Kidney capillary endothelial cell (primary cell): ENCODE measurements at places on chromosomes 3 and 15.

- DNase-seq = no peak
Measured at GRCh38 chr3:50609071-50609762, 2.4 kb downstream of the CISH start.

DNA sequence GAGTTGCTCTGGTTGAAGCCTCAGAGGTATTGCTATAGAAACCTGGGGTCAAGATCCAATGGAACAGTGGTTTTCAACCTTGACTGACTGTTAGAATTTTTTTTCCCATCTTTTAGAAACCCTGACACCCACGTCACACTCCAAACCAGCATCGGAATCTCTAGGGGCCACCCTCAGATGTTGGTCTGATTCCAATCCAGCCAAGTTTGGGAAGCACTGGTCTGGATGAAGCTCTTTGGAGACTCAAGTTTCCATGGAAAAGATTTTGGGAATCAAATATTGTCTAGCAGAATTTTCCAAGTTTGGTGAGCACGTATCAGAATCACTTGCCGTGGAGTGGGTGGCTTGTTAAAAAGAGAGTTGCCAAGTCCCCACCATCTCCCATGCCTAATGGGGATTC lies 103.8 kb downstream of the THSD4 start:
- DNase-seq = no peak

DNA sequence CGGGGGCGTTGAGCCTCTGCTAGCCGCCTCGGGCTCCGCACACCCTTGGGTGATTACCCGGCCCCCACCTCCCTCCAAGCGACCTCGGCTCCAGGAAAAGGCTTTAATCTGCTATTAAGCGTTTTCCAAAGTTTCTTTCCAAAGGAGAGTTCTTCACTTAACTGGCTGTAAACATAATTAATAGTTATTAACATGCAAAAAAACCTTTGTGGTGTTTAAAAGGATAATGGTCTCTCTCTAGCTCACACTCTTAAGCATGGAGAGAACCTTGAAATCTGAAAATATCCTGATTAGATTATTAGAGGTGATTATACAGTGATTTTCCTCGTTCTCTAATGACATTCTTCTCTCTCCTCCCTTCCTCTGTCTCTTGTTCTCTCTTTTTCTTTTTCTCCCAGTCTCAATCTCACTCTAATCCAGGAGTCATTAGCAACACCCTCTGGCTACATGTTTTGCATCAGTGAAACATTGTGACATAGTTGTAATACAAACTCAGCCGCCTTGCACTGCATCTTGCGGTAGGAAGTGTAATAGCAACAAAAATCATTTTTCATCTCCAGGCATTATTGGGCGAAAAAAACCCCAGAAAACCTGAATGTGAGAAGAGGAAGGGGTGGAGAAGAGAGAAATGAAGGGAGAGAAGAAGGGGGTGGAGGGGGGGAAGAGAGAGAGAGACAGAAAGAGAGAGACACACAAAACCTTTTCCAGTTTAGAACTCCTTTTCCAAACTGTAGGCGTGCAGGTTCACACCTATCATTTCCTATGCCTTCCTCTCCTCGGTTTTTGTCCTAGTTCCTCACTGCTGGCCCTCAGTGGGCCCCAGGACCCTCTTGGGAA lies 24.4 kb downstream of the NR2F2 start:
- DNase-seq = peak; percentile 68

GRCh38 chr3:38985581-38985980 lies 66.2 kb downstream of the SCN11A start:
- DNase-seq = peak; percentile 34

DNA sequence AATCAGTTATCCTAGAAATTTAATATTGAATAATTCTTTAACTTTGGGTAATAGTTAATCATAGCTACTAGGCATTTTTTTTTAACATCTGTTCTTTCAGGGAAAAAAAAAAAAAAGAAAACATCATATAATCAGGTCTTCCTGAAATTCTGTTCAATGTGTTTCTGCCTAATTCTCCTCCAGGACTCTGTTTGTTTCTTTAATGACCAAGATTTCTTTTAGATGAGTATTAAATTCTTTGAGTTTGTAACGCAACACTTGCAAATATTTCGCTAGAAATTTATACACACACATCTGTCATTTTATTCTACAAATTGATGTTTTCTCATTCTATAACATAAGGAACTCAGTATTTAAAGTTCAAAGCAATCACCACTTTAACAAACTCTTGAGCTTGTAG lies 56.7 kb downstream of the ALCAM start:
- DNase-seq = no peak

DNA sequence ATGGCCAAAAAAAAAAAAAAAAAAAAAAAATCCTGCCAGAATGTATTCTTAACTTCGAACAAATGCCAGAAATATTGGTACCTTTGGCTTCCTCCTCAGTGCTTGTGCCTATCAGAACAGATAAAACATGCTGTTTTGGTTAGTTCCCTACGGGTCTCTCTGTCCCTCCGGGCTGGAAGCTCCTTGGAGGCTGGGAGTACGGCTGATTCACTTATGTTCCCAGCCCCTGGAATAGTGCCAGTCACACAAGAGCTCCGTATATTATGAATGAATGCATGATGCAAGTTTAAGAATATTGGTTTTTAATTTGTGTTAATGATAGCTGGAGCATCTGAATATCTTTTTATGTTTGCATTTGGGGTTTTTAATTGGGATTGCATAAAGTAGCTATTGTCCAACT lies 44.0 kb downstream of the NR2F2 start:
- DNase-seq = no peak

DNA sequence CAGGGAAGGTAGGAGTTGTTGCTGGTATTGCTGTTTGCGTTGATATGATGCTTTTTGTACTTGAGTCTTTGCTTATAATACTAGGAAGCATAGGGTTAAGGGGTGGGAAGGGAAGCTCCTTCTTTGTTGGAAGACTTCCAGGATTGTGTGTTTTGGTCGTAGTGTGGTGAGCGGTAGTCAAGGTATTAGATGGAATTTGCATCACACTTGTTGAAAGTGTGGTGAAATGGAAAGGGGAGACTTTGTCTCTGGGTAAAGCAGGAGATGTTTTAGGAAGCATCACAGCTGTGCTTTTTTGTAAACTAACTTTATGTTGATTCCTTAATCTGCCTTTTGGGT lies 14.9 kb downstream of the IGSF10 start:
- DNase-seq = no peak

GRCh38 chr15:45631776-45632175 lies 3.1 kb upstream of the SQOR start:
- no peak for DNase-seq

- no peak for DNase-seq
Measured at GRCh38 chr15:78810003-78810361, 1.3 kb downstream of the ADAMTS7 start.

DNA sequence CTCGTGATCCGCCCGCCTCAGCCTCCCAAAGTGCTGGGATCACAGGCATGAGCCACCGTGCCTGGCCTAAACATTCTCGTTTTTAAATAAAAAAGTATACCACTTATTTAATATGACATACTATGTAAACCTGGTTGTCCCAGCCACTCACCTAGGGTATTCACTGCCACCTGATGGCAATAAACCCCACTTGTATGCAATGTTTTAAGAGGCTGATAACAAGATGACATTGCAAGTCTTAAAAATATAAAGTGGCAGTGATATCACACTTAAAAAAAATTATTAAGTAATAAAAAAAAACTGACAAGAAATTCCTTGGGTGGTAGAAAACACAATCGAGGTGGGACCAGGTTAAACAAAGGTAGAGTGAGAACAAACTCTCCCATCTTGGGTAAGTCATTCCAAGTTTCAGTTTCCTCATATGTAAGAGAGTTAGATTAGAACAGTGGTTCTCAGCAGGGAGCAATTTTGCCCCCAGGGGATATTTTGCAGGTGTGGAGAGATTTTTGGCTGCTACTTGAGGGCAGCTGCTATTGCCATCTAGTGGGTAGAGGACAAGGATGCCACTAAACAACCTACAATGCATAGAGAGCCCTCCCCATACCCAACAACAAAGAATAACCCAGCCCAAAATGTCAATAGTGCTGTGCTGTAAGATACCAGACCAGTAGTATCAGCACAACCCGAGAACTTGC lies 14.5 kb downstream of the ARF4 start:
- no peak for DNase-seq

DNA sequence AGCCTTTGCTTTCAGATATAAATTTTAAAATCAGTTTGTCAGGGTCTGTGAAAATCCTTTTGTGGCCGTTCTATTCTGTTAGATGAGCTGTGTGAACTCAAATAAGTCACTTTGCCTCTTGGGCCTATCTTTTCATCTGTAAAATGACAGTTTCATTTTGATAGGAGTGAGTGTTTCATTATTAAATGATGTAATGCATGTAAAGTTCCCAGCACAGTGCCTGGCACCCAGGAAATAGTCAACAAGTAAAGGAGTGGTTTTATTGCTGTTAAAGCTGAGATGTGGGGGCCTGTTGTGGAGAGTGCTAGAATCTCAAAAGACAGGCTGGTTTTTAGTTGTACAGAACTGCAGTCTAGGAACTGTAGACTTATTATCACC lies 394.5 kb upstream of the CFAP20DC start:
- no peak for DNase-seq

GRCh38 chr15:52308446-52309153 lies 13.0 kb upstream of the MYO5C start:
- no peak for DNase-seq

GRCh38 chr3:42935472-42935871 lies 29.5 kb downstream of the ZNF662 start:
- no peak for DNase-seq

DNA sequence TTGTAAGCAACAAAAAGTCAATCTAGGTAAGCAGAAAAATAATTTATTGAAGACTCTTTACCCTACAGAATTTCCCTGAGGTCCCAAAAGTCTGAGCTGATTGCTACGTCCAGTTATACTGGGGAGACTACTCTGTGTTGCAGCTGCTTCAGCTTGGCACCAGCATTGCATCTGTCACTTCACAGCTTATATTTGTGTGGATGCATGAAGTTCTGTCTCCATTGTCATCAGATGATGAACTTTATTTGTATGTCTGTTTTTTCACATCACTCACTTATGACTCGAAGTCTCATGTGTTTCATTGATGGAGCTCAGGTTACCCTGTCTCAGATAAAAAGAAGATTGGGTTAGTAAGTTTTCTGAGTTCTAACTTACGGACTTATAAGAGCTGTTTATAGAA lies 75.3 kb upstream of the LRRFIP2 start:
- no peak for DNase-seq

GRCh38 chr3:70120357-70120966 lies 120.9 kb downstream of the SAMMSON start:
- DNase-seq = peak; percentile 22

- no peak for DNase-seq
Measured at GRCh38 chr3:44482721-44483120, 5.3 kb upstream of the ZNF445 start.

DNA sequence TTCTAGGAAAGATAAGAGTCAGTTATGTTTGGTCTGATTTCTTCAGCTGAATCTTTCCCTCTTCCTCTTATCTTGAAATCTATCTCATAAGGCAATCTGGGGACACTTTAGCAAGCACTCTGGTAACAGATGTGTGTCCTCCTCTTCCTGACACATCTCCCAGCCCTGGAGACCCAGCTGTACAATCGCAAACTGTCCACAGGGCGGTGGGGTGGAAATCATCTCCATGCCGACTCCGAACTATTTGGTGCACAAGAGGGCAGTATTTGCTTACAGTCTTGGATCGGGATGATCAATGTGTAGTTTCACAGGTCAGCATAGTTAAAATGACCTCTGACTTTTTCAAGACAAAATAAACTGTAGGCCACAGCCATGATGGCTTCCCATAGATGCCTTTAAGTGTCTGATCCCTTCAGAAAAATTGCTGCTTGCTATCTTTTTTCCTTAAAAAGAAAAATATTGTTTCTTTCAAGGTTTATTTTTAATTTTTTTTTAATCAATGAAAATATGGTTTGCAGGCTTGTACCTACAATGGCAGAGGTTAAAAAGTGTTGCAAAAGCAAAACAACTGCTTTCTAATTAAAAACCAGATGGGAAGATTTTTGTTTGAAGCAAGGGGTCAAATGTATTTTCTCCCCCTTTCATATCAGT lies 17.7 kb downstream of the EEFSEC start:
- DNase-seq = peak; percentile 71

DNA sequence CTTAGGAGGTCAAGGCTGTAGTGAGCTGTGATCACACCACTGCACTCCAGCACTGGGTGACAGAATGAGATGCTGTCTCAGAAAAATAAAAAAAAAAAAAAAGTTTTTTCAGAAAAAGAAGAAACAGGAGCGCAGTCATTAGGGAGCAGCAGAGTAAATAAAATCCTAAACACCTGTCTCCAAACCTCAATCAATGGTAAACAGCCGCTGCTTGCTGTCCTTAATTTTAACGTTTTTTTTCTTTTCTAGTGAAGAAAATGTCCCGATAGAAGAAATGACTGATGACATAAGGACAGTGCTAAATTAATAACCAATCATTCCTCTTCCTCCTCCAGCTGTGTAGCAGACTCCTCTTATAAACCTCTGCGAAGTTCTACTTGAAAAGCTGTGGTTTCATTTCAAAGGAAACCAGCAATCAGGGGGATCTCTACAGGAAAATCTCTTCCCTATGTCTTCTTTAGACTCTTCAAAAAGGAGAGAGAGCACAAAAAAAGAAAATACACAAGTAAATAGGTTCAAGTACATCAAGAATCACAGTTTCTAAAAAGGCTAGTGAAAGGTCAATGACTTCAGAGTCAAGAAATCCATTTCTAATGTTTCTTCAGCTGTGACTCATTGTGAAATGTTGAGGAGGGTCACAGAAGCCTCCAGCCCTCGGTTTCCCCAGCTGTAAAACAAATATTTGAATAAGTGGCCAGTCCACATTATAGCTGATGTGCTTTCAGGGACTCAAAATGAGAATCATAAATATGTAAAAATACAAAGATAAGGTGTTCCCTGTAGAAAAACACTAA lies 127.6 kb downstream of the TMCO5A start:
- no peak for DNase-seq

- DNase-seq = no peak
Measured at GRCh38 chr3:27281671-27282150, 87.5 kb downstream of the NEK10 start.

- DNase-seq = no peak
Measured at GRCh38 chr3:31054032-31054431, 159.6 kb upstream of the GADL1 start.

GRCh38 chr3:117628823-117629291 lies 919.3 kb downstream of the TUSC7 start:
- peak; percentile 60 for DNase-seq

DNA sequence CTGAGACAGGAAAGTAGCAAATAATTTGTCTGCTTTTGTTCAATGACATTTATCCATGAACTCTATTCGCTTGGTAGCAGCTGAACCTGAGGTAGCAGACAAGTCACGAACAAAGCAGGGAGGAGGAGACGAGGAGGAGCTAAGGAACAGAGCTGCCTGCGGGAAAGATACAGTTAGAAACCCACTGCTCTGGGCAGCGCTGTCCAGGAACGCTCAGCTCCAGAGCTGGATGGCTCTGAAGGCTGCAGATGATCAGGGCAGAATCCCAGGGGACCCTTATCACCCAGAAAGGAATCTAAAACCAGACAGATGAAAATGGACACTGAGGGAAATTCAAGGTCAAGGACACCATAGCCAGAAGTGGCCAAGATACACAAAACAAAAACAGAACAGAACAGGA lies 257.8 kb downstream of the CD47 start:
- no peak for DNase-seq

DNA sequence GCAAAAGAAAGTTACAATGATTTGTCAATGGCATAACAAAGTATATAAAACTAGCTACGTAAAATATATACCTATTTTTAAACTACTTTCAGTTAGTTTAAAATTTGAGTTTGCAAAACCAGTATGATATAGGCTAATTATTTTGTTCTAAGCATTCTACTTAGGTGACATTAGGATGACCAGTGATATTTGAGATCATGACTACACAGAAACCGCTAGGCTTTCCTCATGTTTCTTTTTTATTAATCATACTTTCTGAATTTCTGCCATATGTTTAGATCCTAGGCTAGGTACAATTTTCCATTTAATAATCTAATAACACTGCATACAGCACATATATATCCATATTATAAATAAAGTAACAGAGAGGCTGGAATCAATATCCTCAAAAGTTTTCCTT lies 52.4 kb upstream of the XRN1 start:
- no peak for DNase-seq
